ENCODE measurements at places on chromosomes 5 and 9.

DNA sequence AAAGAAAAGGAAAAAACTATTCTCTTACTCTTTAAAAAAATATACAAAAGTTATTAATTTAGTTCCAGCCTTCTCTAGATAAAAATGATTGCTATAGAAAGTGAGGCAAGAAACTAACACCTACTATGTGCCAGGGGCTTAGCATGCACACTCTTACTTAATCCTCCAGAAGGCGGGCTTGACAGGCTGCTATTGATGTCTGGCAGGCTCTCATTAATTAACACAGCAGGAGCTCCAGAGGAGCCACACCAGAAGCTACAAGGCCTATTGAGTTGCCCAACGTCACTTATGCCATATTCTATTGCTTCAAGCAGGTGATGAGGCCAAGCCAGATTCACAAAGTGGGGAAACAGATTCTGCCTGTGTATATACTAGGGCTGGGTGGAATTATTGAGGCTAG is 54.6 kb upstream of the CLINT1 start:
- DNase-seq, result no peak

- no peak for DNase-seq
These were observed 41.2 kb upstream of the COL15A1 start for GRCh38 chr9:98902516-98902915.

- DNase-seq, result no peak
These were observed 88.8 kb downstream of the SREK1 start for GRCh38 chr5:66232706-66233445.

DNA sequence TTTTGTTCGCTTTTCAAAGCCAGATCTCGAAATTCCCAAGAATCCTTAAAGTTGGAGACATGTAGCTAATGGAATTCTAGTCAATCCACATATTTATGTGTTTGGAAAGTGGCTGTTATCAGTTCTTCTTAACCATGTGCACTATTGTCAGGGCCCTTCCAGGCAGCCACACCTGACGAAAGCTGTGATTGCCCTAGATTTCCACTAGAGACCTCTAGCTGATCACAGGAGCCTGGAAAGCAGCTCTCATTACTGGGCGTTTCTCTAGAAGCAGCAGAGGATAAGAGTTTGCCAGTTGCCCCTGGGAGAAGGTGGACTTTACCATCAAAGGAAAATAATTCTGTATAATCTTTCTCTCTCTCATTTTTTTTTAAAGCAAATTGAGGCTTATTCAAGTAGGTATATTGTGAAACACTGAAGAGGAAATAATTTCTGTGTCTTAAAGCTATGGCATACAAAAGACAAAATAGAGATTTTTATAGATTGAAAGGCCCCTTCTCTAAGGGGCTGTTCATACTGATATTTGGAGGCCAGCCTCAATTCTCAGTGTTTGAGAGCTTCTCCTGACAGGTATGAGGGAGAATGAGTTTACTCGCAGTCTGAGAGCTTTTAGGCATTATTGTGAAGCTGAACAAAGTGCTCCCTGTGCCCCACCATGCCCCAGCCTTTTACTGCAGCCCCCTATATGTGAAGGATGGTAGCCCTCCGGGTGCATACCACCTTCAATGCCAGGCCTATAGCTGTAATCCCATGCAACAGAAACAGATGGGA is 405.4 kb upstream of the ACTBL2 start:
- DNase-seq, result peak; percentile 82

DNA sequence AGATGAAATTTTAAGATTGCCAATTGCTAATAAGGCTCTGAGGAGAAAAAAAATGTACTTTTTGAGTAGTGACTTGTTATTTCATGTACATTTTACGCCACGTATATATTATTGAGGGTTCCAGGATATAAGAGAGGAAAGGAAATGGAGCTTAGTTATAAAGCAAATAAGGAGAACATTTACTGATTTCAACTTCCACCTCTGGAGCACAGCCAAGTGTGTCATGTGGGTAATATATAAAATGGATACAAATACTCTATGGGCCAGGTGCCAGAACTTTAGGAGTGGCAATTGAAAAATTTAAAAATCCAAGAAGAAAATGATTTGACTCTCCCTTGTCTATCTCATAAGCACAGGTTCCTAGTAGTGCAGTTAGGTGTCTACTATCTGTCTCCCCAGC is 45.0 kb upstream of the VLDLR start:
- peak; percentile 63 for DNase-seq

GRCh38 chr9:16248822-16249221 is 621.6 kb downstream of the BNC2 start:
- DNase-seq, result no peak

GRCh38 chr5:41161271-41161670 is 52.1 kb downstream of the C6 start:
- no peak for DNase-seq

DNA sequence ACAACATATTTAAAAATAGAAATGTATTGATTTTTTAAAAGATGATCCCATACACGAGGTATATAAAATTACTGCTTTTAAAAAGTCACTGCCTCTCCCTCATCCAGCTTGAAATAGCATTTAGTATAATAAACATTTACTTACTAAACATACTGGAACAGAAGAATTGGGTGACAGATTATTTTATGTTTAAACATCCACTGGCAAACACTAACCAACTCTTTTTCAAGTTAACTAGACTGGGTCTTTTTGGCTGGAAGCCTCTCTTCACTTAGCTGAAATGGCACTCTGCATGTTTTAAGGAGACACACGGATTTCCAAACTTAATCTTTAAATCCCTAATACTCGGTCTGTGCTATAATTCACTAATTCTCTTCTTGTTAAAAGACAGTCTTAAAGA is 19.0 kb downstream of the CTXN3 start:
- no peak for DNase-seq

DNA sequence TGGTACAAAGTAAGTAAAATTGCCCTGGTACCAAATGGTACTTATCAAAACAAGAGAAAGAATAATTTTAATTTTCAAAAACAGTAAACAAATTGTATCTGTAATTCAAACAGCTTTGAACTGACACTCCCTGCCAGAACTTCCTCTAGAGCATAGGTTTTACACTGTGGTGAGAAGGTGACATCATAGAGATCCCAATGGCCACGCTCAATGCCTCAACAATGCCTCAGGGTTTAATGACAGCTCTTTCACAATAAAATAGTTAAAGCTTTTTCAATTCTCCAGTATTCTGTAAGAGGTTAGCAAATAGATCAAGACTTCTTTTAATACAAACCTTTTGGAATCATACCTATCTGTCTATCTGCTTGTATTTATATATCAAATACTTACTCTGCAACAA is 437.1 kb downstream of the PRR16 start:
- DNase-seq, result no peak

GRCh38 chr9:37919956-37920335 is 16.0 kb upstream of the SLC25A51 start:
- DNase-seq, result peak; percentile 13

GRCh38 chr5:115985802-115986757 is 23.8 kb downstream of the LVRN start:
- DNase-seq, result peak; percentile 80

GRCh38 chr9:107738789-107739188 is 249.2 kb upstream of the KLF4 start:
- no peak for DNase-seq

- no peak for DNase-seq
These were observed 23.6 kb upstream of the SLC6A3 start for GRCh38 chr5:1468629-1469527.

DNA sequence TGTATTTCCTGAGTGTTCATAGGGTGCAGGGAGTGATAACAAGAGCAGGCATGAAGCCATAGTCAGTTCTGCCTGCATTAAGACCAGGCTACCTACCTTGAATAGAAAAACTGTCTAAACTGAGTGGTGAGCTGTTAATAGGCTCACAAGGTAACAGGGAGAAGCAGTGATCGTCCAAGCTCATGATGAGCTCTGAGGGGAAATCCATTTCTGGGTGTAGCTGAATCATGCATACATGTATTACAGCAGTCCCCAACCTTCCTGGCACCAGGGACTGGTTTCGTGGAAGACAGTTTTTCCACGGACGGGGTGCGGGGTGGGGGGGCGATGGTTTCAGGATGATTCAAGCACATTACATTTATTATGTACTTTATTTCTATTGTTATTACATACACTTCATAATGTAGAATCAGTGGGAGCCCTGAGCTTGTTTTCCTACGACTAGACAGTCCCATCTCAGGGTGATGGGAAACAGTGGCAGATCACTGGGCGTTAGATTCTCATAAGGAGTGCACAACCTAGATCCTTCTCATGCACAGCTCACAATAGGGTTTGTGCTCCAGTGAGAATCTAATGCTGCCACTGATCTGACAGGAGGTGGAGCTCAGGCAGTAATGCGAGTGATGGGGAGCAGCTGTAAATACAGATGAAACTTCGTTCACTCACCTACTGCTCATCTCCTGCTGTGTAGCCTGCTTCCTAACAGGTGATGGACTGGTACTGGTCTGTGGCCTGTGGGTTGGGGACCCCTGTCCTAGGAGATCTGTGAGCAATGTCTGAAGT is 100.0 kb upstream of the IL6ST start:
- no peak for DNase-seq

- peak; percentile 97 for DNase-seq
These were observed 59.1 kb downstream of the ABCA1 start for GRCh38 chr9:104868687-104869404.

- no peak for DNase-seq
These were observed 453.9 kb downstream of the ENC1 start for GRCh38 chr5:74186356-74187315.

GRCh38 chr9:15293804-15294316 is 13.2 kb downstream of the TTC39B start:
- DNase-seq, result peak; percentile 35

DNA sequence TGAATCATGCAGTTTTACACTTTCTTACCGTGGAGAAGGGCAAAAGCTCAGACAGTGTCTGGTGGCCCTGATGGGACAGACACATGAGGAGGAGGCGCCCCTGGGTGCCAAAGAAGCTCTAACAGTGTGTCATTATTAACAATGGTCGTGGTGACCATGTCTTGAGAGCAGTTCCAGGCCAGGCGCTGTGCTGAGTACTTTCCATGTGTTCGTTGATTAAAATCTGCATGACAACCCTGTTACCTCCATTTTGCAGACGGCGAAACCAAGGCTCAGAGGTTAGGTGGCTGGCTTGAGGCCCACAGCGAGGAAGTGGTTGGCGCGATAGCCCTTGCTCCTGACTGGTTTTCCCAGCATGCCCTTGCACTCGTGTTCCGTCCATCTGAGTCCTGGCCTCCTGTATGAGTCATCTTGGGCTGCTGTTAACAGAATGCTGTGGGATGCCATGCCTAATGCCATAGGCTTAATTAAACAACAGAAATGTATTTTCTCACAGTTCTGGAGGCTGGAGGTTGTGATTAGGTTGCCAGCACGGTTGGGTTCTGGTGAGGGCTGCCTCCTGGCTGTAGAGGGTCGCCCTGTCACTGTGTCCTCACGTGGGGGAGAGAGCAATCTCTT is 92.0 kb downstream of the AMBP start:
- DNase-seq, result no peak

DNA sequence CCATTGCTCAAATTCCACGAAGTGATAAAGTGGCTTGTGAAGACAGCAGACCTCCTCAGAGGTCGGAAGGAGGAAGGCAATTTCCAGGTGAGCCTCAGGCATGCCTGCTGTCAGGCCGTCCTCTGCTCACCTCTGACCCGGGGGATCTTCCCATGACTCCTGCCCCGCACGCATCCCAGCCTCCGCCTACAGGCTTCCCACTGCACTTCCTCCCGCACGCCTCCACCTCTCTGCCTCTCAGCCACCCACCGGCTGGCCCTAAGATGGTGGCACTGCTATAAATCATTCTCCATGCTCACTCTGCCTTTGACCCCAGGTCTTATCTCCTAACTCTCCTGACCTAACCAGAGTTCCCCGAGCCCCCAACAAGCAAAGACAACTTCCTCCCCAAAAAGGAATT is 49.4 kb upstream of the DNAH5 start:
- DNase-seq, result no peak

- DNase-seq, result peak; percentile 30
These were observed 2.5 kb upstream of the HNRNPAB start for GRCh38 chr5:178201927-178202235.

GRCh38 chr9:129880654-129881546 is 45.6 kb downstream of the USP20 start:
- DNase-seq, result peak; percentile 86

DNA sequence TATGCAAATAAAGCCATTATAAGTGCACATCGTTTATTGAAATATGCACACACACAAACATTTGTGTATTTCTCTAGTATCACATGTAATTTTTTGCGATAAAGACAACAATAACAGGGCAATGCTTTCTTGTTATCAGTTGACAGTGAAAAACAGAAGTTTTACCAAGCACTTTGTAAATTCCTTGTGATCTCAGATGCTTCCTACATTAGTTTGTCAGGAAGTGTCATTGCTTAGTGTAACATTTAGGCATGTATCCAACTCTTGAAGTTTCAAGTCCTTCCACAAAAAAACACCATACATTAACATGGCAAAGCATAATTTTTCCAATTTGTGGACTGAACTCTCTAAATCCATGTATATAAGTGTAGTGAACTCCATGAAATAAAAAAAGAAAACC is 46.4 kb downstream of the MOCS2 start:
- DNase-seq, result no peak

GRCh38 chr9:87436716-87437115 is 61.0 kb upstream of the DAPK1 start:
- DNase-seq, result no peak

DNA sequence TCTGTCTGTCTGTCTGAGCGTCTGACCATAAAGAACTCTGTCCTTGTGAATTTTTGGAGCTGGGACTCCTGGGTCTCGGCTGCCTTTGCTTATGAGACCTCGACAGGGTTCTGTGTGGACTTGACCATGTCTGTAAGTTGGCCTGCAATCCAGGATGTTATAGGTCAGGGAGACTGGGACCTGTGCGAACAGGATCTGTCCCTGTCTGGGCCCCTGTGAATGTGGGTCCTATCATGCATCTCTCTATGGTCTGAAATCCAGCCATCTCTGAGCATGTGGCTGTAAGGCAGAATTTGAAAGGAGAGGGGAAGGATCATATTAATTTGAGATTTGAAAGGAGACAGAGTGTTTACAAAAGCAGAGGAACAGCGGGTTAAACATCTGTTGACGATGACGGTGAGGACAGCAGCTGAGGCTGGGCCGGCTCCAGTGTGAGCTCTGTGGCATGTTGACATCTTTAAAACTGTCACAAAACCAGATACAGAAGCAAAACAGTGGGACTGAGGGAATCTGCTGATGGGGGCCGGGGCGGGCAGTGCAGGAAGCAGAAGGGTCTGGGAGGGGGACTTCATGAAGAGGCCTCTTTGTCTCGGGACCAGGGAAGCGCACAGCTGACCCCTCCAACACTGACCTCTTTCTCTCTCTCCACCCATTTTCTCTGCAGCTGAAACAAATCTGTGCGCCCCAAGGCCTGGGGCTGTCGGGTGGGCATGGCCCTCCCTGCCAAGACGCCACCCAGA is 19.1 kb upstream of the MVB12B start:
- DNase-seq, result peak; percentile 54

DNA sequence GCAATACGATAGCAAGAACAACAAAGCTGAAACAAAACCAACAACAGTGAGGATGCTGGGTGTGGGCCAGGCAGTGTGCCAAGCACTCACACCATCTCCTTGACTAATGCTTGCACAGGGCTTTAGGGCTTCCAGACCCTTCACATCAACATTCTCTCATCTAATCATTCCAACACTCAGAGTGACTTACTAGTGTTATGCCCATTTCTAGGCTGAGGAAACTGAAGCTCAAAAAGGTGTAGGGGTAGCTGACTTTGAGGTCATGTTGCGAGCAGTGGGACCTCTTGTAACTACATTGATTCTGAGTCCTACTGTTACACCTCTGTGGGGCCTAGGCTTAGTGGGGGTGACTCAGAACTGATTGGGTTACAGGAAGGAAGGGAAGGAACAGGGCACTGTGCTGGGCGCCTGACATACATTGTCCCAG is 9.7 kb downstream of the ANGPTL2 start:
- DNase-seq, result peak; percentile 55

Data from lung (tissue), 17 donors.